ENCODE measurements at places on chromosomes 1 and 21.

GRCh38 chr21:33151941-33152731 is 77.6 kb upstream of the IFNAR2 start:
- DNase-seq, result no peak

DNA sequence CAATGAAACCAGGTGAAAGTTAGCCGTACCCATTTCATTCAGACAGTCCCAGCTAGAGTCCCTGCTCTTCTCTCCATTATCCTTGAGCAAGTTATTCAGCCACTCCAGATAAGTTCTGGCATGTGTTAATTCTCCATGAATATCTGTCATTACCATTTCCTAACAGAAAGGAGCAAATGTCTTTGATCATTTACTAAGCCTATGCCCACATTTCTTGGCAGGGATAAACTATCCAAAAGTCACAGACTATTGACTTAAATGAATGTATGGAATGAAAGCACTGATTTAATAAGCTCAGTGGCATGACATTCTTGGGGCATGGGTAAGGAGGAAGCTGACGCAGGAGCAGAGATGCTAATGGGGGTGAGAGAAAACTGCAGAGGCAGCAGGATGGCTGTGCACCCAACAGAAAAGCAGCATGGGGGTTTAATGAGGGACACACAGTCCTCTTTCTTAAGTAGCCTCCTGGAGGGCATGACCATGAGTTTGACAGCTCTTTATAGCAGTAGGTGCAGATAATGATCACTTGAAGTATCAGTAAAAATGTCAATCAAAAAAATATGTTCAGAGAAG is 17.6 kb upstream of the DHCR24 start:
- no peak for DNase-seq

DNA sequence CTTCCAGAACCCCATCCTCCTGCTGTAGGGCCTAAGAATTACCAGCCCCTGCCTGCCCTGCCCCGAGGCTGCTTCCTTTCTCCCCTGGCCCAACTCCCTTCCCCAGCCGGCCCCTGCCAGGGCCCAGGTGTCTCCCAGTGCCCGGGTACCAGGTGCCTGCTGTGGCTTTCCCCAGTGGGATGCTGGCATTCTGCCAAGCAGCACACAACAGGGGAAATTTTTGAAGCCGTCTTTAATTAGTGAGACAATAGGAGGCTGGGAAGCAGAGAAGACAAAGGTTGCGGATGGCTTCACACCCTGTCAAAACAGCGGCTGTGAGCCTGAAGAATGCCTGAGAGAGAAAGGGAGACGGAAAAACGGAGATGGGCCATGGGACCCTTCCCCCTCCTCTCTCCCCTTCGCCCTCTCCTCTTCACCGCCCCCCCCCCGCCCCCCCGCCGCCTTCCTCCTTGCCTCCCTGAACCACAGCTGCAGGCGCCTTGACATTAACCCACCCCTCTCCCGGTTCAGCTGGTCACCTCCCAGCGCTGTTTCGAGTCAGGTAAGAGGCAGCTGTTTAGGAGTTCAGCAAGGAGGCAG is 33.6 kb downstream of the LRRN2 start:
- DNase-seq, result no peak

GRCh38 chr1:36667836-36668235 is 185.1 kb upstream of the CSF3R start:
- DNase-seq, result no peak

DNA sequence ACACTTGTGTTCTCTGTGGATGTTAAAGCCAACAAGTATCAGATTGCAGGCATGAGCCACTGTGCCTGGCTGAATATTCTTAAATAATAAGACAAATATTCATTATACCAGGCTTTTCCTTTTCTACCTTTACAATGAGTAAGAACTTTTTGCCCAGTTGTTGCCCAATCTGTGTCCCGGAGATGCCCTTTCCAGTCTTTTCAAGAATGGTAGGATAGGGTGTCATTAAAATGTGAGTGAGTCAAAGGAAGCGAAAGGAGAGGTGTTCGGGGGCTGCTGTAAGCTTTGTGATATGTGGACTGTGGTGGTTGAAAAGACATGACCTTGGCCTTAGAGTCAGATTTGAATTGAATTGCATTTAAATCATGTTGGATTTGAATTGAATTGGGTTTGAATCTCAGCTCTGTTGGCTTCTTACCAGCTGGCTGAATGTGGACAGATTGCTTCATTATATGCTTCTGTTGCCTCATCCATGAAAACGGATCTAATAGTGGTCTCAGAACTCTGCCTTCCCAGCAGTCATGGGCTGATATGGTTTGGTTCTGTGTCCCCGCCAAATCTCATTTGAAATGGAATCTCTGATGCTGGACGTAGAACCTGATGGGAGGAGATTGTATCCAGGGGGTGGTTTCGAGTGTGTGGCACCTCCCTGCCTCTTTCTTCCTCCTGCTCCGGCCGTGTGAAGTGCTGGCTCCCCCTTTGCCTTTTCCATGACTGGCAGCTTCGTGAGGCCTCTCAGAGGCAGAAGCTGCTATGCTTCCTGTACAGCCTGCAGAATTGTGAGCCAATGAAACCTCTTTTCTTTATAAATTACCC is 22.7 kb upstream of the AADACL3 start:
- no peak for DNase-seq

DNA sequence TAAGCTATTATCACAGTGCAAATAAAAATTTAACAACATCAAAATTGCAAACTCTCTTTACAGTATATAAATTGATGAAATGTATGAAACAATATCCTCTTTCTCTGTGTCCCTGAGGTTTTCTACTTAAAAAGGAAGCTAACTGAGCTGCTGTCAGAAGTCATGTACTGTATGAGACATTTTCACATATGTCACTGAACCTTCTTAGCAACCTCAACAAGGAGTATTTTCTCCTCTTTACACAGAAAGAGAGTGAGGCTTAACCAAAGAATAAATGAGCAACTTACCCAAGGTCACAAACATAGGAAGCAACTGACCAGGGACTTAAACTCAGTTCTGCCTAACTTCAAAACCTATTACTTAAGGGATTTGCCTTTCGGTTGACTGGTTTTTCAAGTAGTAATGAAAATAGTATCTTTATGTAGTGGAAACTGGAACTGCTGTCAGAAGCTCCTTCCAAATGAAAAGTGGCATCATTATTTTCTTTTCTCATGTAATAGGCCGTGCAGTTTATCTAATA is 288.9 kb downstream of the LRRIQ3 start:
- no peak for DNase-seq

DNA sequence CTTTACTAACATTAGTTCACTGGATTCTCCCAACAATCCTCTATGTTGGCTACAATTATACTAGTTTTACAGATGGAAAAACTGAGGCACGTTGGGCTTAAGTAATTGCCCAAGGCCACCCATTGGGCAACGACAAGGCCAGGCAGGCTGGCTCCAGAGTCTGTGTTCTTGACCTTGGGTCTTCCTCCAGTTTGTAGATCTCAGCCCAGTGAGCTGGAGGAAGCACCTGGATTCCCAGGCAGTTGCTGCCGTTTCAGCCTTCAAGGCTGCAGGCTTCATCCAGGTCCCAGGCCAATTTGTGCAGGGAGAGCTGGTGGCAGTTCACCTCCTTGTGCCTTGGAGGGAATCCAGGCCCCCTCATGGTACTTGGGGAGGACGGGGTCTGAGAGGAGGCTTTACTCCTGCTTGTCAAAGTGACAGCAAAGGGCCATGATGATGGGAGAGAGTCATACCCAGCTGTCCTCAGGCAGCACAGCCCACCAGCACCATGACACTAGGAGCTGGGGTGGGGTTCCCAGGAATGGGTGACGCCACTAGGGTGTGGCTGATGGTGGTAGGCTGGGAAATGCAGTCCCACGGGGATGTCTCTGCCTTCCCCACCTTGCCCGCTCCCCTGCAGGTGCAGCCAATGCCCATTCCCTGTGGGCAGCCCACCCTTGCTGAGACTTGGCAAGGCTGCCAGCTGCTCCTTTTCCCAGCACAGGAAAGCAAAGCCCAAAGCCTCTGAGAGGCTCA is 27.1 kb downstream of the PKP1 start:
- DNase-seq, result no peak

DNA sequence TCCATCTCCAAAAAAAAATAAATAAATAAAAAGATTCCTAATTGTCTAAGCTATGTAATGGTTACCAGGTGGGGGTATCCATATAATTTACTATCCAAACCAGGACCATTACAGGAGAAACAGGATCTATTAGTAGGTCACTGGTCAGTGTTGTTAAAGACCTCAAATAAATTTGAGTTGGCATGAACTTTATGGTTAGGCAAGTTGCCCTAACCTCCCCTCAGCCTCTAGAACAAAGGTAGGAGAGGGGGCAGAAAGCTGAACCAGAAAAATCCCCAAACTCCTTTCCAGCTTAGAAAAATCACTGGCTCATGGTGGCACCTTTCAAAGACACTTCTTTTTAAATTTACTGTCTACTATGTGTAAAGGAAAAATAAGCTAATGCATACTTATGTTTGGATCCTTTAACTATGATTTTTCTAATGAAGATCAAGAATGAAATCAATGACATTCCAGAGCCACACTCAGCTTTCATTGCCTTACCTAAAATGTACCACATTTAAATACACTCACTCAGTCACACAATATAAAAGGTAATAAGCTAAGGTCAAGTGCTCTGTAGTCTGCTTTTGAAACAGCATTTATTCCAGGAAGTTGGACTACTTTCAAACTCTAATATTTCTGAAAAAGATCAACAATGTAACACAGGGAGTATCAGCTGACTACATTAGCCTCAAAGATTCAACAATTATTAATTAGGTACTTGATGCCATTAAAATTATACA is 13.8 kb downstream of the EIF4G3 start:
- DNase-seq, result no peak

DNA sequence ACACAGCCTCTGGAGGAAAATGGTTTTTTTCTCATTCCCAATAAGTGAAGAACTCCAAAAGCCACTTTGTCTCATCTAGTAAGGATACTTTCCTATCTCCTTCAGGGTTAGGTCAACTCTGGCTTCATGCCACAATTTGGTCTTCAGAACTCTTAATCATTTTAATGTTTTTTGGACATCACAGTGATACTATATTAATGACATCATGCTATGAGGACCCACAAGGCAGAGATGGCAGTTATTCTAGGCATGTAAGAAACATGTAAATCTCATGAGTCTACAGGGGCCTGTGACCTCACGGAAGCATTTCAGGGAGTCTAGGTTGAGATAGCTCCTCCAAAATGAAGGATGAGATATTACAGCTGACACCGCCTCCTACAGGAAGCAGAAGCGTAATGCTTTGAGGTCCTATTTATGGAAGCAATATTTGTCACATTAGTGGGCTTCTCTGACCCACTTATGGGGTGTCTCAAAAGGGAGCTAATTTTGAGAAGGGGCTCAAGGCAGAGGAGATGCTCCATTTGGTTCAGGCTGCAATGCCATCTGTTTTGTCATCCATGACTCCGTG is 5.0 kb upstream of the GPR137B start:
- no peak for DNase-seq

DNA sequence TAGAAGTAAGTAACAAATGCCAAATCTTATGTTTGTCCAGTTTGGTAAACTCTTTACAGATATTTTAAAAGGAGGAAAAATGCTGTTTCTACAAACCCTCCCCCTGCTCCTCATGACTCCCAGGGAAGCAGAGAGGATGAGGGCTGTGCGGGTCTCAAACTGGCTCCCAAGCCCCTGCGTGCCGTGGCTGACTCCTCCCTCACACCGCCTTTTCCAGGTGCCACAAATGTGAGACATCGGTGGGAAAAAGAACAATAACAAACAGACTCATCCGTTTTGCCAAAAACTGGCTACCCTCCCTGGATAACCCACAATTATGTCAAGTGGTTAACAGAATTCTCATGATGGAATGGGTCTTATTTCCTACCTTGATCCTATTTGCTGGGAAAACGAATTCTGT is 594.6 kb downstream of the PTPRU start:
- DNase-seq, result no peak

- no peak for DNase-seq
Measured at GRCh38 chr1:154972517-154973343, 1.8 kb upstream of the CKS1B start.

- no peak for DNase-seq
Measured at GRCh38 chr1:6188466-6188865, 8.3 kb upstream of the CHD5 start.

GRCh38 chr1:110509655-110510054 is 9.3 kb downstream of the KCNA10 start:
- no peak for DNase-seq

DNA sequence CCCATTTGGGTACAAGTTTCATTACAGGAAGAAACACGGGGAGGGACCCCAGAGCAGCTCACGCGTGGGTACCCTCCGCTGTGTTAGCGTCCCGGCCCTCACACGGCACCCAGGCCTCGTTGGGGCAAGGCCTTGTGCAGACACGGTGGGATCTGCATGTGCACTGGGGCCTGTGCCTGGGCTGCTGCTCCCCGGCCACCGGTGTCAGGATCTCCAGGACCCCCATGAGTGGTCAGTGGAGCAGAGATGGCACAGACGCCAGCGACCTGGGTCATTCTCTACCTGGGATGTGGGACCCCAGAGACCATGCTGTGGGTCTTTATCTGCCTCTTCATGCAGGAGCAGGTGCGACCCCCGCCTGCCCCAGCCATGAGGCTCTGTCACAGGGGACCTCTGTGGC is 5.4 kb upstream of the SAMD11 start:
- DNase-seq, result no peak

GRCh38 chr1:183609313-183609712 is 19.1 kb upstream of the NCF2 start:
- DNase-seq, result no peak

DNA sequence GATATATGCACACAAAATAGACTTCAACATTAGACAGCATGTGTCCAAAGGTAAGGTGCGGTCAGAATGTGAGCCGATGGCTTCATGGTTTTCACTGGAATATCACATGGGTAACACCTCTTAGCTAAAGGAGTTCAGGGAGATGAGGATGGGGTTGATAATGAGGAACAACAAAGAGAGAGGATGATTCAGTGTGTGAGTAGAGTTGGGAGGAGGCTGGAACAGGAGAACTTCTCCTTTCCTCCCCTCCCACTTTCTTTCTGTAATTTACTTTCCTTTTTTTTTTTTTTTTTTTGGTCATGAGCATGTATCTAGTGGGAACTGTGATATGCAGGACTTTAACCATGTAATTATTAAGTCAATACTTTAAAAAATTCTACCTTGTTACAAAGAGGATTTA is 99.4 kb downstream of the FASLG start:
- no peak for DNase-seq

DNA sequence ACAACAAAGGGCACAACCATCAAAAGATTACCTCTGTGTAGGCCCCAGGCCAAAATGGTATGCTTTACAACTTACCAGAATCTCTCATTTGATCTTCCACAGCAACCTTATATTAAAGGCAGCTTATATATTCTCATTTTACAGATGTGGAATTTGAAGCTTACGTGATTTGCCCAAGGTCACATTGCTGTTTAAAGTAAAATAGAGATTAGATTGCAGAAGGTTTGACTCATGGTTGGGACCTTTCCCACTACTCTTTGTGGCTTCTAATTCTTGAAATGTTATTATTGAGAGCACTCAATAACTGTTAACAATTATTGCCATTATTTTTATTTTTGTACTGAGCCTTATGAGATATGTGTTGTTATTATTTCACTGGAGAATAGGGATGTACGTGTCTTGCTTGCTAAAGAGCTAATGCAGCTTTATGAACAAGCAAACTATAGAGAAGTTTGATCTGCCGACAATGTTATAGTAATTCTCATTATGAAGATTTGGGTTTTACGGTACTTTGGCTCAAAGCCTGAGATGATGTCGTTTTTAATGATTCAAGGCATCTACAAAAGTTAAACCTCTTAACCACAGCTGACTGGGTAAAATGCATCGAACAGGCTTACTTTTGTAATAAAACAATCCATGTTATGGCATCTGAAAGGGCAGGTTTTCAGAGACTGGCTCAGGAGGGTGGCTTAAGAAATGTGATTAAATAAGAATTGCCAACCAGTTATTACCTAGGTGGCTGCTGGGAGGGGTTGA is 43.3 kb upstream of the TSNAX start:
- no peak for DNase-seq

GRCh38 chr1:110677526-110677925 is 2.8 kb upstream of the KCNA3 start:
- DNase-seq, result no peak
